ENCODE measurements at places on chromosomes 3 and 15.

DNA sequence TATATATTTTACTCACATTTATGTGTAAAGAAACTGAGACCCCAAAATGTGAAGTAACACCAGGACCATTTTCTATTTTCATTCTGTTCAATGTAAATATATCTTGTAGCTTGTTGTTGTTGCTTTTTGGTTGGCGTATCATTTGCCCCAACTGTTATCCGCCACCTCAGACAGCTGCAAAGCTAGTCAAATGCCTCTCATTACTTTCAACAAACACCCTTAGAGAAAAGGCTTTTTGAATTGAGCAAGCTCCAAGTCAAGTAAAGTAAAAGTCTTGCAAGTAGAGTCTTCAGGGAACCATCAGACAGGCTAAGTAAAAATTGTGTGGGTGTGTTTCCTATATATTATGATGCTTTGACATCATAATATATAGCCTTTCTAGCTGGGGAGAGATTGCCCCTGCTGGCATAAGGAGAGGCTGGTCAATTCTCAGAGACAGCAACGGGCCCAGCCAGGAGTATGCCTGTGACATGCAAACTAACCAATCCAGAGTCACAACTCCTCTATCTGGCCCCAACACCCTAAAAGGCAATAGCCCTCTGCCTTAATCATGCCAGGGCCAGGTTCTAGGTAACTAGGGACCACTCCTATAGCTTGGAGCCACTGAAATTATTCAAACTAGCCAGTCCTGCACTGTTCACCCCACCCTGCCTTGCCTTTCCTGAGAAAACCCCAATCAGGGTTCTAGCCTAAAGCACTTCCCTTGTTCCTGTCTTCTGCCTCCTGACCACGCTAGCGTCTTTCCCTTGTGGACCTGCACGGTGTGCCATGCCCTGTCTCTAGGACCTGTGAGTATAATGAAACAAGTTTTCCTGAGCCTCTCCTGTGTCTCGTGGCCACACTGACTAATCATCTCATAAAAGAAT lies 75.6 kb downstream of the RAD18 start:
- no peak for DNase-seq

- no peak for DNase-seq
Observed at GRCh38 chr3:108131475-108132134, 40.8 kb upstream of the CD47 start.

GRCh38 chr3:6438031-6438430 lies 422.9 kb upstream of the GRM7 start:
- no peak for DNase-seq

DNA sequence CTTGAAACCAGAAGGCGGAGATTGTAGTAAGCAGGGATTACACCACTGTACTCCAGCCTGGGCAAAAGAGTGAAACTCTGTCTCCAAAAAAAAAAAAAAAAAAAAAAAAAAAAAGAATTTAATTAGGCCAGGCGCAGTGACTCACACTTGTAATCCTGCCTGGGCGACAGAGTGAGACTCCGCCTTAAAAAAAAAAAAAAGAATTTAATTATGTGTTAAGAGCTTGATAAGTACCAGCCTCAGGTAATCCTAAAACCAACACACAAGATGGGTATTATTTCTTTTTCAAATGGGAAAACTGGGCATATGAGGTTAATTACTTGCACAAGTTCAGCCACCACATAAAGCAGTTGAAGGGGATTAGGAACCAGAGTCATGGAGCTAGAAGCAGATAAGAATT lies 49.0 kb downstream of the PBRM1 start:
- no peak for DNase-seq

GRCh38 chr3:70182166-70182565 lies 130.3 kb downstream of the MDFIC2 start:
- DNase-seq: no peak

DNA sequence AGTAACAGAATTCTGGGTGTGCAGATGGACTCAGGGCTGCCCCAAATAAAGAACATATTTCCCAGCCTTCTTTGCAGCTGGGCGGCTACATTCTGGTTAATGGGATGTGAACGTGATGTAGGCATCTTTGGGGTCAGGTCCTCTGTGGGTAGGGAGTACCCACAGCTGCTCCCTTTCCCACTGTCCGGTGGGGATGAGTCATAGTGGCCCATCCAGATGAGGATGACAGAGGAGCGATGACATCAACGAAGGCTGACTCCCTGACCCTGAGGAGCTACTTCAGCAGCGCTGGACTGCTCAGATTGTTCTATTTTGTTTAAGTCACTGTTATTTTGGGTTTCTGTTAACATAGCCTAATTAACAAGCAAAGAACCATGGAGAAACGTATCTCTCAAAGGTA lies 38.0 kb downstream of the SRPRB start:
- DNase-seq: no peak

DNA sequence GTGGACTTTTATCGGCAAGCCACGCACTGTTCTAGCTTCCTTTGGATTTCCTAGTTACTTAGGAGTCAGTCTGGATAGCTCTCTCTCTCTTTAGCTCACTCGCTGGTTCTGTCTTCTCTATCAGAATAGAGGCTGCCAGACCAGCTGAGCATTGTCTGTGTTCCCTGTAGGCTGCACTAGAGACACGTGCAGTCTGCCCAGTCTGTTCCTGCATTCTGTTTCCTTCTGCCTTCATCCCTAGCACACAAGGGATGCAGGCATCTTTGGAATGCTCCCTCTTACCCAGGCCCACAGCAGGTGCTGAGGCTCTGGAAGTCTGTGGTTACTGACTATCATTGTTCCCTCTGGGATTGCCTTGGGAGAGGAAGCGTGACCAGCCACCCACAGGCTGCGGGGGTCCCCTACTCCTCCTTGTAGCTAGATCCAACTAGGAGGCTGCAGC lies 322.8 kb downstream of the ZNF621 start:
- no peak for DNase-seq

- DNase-seq: no peak
Observed at GRCh38 chr15:23869396-23869795, 182.3 kb upstream of the NDN start.

DNA sequence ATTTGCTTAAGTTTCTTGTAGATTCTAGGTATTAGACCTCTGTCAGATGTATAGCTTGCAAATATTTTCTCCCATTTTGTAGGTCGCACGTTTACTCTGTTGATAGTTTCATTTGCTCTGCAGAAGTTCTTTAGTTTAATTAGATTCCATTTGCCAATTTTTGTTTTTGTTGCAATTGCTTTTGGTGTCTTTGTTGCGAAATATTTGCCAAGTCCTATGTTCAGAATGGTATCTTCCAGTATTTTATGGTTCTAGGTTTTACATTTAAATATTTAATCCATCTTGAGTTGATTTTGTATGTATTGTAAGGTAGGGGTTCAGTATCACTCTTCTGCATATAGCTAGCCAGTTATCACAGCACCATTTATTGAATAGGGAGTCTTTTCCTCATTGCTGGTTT lies 64.9 kb downstream of the CHCHD6 start:
- DNase-seq: no peak

Measured in GM12891 (cell line).